ENCODE measurements at places on chromosomes 2 and 18. TPM values are rescaled to one million over a fixed set of nuclear protein-coding genes. Genes with fewer than 3 reads are reported as not detected.

HDLBP gene
- total RNA-seq: 466 TPM

SGPP2 gene
- total RNA-seq: 22.4 TPM

RGPD3 gene
- 0.17 TPM for total RNA-seq

CNGA3 gene
- 6.8 TPM for total RNA-seq

SKOR2 gene
- 0.81 TPM for total RNA-seq

ANKRD36B gene
- total RNA-seq: 42.1 TPM

TRIM54 gene
- total RNA-seq: not detected

TEX44 gene
- total RNA-seq: not detected

DYNAP gene
- not detected for total RNA-seq

OR6B2 gene
- not detected for total RNA-seq

TLX2 gene
- total RNA-seq: 2.9 TPM

GALNT13 gene
- total RNA-seq: 11.2 TPM

IL36A gene
- total RNA-seq: not detected

ASPRV1 gene
- total RNA-seq: 0.67 TPM

VWA3B gene
- total RNA-seq: 4.1 TPM

XDH gene
- 2.5 TPM for total RNA-seq

TFPI gene
- total RNA-seq: 9.6 TPM

SLC30A3 gene
- total RNA-seq: 0.53 TPM

PDCD1 gene
- not detected for total RNA-seq

LAMA1 gene
- total RNA-seq: 59.3 TPM

DDX18 gene
- 57.9 TPM for total RNA-seq

CDK5R2 gene
- total RNA-seq: 5.9 TPM

CENPA gene
- total RNA-seq: 24.7 TPM

COL6A3 gene
- total RNA-seq: 4.7 TPM

EPB41L3 gene
- total RNA-seq: 58.1 TPM

PSTPIP2 gene
- total RNA-seq: 9.6 TPM

DNAH6 gene
- total RNA-seq: 3.8 TPM

PDE1A gene
- 3.6 TPM for total RNA-seq

GRB14 gene
- total RNA-seq: 8.8 TPM

CCDC141 gene
- 4.4 TPM for total RNA-seq

DQX1 gene
- total RNA-seq: 1.4 TPM

NBAS gene
- total RNA-seq: 44.3 TPM

DPP4 gene
- 55.9 TPM for total RNA-seq

CABYR gene
- total RNA-seq: 7.8 TPM
